ENCODE measurements at places on chromosomes 5 and 9. TPM values are rescaled to one million over a fixed set of nuclear protein-coding genes. Genes with fewer than 3 reads are reported as not detected.

DNA sequence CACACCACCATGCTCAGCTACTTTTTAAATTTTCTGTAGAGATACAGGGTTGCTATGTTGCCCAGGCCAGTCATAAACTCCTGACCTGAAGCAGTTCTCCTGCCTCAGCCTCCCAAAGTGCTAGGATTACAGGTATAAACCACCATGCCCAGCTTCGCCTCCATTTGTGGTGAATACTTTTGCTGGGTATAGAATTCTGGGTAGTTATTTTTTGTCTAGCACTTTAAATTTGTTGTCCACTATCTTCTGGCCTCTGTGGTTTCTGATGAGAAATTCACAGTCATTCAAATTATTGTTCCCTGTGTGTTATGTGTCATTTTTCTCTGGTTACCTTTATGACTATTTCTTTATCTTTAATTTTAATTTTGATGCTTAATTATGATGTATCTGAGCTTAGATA, 57.7 kb upstream of the EXOC3 start:
- H3K4me1 ChIP-seq: no peaks in the 10 kb centered on the region
- no peaks in the 10 kb centered on the region for H3K36me3 ChIP-seq
- H3K27me3 ChIP-seq: no peaks in the 10 kb centered on the region
- H3K27ac ChIP-seq: no peak overlapping the region
- DNase-seq: no peak
- H3K4me3 ChIP-seq: no peak overlapping the region

- no peak overlapping the region for H3K27ac ChIP-seq
- no peak overlapping the region for H3K4me3 ChIP-seq
- no peaks in the 10 kb centered on the region for H3K27me3 ChIP-seq
Measured at GRCh38 chr5:147697380-147697779, 85.1 kb downstream of the JAKMIP2 start.

IL3 gene
- not detected for total RNA-seq

CKS2 gene
- total RNA-seq: 16.6 TPM

DNA sequence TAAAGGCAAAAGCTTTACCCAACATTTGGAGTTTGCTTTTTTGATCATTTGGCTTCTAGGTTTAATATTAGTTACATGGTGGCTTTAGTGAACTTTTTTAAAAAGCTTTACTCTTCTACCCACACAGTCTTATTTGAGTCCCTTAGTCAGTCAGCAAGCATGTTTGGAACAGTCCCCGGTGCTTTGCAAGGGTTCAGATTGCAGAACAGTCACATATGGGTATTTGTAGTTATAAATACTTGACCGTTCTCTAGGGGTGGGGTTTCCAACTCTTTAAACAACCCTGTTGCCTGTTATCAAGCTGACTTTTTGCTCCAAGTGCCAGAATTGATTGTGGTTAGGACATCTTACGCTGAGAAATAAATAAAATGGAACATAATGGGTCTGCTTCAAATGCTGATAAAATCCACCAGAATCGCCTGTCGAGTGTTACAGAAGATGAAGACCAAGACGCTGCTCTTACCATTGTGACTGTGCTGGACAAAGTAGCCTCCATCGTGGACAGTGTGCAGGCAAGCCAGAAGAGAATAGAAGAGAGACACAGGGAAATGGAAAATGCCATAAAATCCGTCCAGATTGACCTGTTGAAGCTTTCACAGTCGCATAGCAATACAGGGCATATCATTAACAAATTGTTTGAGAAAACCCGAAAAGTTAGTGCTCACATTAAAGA, at the start of gene CAVIN4:
TSS of gene CAVIN4 (plus strand) at position 304 of the 673 bp plus-strand sequence. CDS start at position 369, 65 bp downstream.
- H3K27ac ChIP-seq: no peak within 1 kb of the TSS
- no peaks in the 10 kb centered on the region for H3K27me3 ChIP-seq
- DNase-seq: no peak
- H3K36me3 ChIP-seq: no peaks in the 10 kb centered on the region

Measured in lower lobe of right lung (tissue), 2 donors.